ENCODE measurements at places on chromosomes 11 and 22.

DNA sequence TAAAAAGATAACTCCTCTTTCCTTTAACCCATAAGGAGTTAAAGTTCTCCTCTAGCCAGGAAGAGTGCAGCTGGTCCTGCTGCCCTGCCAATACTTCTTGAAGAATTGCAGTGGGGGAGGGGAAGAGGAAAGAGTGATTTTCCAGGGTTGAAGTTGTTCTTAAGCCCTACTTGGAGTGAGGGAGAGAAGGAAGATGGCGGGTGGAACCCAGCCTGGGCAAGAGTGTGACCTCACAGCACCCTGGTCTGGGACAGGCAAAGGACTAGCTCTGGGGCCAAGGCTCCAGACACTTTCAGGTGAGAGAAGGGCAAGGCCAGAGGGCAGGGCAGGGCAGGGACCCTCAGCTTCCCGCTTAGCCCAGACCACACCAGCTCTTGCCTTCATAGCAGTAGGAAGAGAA, 6.6 kb downstream of the TNKS1BP1 start:
- no peak for DNase-seq

- DNase-seq = no peak
Measured at GRCh38 chr11:94946812-94947211, 26.5 kb downstream of the CWC15 start.

GRCh38 chr22:25120093-25120561, 79.5 kb upstream of the CRYBB3 start:
- peak; percentile 80 for DNase-seq

GRCh38 chr11:131864228-131864627, 493.8 kb downstream of the NTM start:
- no peak for DNase-seq

DNA sequence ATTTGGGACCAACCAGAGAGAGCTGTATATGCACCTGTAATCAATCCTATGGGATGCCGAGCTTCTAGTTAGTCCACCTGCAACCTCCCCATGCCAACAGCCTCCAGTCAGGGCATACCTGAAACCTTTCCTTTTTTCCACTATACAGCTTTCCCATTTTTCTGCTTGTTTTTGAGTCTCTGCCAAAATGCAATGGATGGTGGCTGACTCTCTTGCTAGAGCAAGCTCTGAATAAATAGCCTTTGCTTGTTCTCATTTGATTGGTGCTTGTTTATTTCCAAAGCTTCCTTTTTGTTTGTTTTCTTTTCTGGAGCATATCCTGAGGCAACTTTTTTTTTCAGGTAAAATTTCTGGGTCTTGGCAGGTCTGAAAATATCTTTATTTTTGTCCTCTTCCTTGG, 58.0 kb upstream of the PLET1 start:
- no peak for DNase-seq

DNA sequence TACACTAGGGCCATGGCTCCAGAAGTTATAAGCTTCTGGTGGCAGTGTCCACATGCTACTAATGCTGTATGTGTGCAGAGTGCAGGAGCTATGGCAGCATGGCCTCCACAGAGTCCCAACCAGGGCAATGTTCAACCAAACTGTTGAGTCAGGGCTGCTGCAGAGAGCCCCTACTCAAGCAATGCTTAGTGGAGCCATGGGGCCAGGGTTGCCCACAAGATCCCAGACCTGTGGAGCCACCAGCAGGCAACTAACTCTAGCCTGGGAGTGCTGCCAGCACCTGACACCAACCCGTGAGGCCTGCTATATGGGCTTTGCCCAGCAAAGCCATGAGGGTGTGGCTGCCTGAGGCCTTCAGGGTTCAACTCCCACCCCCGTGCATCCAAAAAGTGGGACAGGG, 655.2 kb downstream of the TBC1D22A start:
- DNase-seq = no peak

GRCh38 chr11:107275632-107276031, 182.0 kb downstream of the CWF19L2 start:
- DNase-seq = no peak

GRCh38 chr11:23236826-23237555, 376.7 kb upstream of the CCDC179 start:
- no peak for DNase-seq

Data from right lobe of liver (tissue), 6 donors.